ENCODE measurements at places on chromosomes 7 and 10.

DNA sequence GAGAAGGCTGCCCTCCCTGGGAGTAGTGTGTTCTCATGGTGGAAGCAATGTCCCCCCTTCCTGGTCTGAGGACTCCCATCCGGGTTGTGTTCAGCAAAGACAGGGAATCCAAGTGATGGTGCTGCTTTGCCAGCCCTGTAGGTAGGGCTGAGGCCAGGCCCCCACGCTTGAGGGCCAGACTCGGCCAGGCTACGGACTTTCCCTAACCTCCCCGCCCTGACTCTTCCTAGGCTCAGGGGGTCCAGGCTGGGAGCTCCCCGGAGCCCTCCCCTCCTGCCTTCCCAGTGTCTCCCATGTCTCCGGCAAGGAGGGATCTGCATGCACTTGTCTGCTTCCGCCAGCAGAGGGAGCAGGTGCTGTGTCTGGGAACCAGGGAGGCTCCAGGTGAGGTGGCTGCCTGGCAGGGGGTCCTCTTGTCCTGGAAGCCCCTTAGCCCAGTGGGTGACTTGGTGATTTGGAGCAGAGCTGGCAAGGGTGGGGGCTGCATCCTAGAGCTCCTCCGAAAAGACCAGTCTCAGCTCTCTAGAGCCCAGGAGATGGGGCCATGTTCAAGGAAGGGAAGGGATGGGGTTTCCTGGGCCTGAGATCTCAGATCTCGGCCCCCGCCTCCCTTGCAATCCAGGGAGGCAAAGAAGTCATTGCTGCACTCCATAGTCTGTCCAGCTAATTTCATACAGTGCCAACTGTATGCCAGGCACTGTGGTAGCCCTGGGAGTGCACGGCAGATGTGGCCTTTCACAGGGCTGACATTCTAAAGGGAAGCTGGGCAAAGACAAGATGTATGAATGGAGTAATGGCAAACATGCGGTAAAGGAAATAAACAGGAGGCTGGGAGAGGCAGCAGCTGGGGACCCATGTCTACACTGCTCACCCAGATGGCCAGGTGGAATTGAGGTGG is 20.3 kb upstream of the SFRP5 start:
- H3K27ac ChIP-seq: no peak overlapping the region
- H3K36me3 ChIP-seq: no peaks in the 10 kb centered on the region
- H3K27me3 ChIP-seq: no peaks in the 10 kb centered on the region

- H3K36me3 ChIP-seq: no peaks in the 10 kb centered on the region
- no peak for DNase-seq
- H3K27me3 ChIP-seq: no peaks in the 10 kb centered on the region
- H3K4me1 ChIP-seq: no peaks in the 10 kb centered on the region
- H3K4me3 ChIP-seq: no peak overlapping the region
- H3K27ac ChIP-seq: no peak overlapping the region
Measured at GRCh38 chr7:117129521-117129955, 176.2 kb downstream of the ST7 start.

- H3K4me1 ChIP-seq: peaks cover 22% of the 10 kb centered on the region
- H3K27me3 ChIP-seq: no peaks in the 10 kb centered on the region
- DNase-seq: no peak
Measured at GRCh38 chr10:7817984-7818294, 366 bp upstream of the TAF3 start.

DNA sequence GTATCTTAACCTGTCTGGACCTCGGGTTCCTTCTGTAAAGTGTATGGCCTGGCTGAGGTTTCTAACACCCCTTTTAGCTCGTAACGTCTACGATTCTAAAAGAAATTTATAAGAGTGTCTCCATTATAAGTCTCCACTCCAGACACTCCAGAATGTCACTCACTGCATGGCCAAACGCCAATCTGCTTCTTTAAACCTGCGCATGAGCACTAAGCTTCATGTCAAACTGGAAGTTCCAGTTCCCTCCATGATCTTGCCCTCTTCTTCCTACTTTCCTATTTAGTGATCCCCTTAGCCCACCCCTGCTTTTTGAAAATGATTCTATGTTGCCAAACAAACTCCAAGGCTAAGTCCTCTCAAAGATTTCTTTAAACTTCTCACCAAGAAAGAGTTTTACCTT is 241.4 kb upstream of the NPVF start:
- no peaks in the 10 kb centered on the region for H3K36me3 ChIP-seq
- H3K27ac ChIP-seq: no peak overlapping the region
- DNase-seq: no peak
- no peak overlapping the region for H3K4me3 ChIP-seq
- H3K27me3 ChIP-seq: no peaks in the 10 kb centered on the region
- H3K4me1 ChIP-seq: no peaks in the 10 kb centered on the region

DNA sequence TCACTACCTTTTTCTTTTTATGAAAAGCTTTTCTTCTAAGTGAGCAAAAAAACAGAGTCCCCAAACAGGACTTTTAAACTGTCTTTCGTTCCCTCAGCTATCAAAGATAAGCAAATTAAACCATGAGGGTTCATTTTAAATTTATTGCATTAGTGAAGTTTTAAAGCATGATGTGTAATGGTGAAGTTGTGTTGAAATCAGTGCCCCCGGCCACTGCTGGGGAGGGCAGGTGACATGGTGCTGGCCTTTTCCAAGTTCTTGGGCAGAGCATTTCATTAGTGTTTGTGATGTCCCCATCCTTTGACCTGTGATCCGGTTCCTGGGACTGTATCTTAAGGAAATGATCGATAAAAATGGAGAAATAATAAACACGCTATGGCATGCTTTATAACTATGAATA is 96.0 kb downstream of the EEPD1 start:
- no peak for DNase-seq
- no peaks in the 10 kb centered on the region for H3K4me1 ChIP-seq

DNA sequence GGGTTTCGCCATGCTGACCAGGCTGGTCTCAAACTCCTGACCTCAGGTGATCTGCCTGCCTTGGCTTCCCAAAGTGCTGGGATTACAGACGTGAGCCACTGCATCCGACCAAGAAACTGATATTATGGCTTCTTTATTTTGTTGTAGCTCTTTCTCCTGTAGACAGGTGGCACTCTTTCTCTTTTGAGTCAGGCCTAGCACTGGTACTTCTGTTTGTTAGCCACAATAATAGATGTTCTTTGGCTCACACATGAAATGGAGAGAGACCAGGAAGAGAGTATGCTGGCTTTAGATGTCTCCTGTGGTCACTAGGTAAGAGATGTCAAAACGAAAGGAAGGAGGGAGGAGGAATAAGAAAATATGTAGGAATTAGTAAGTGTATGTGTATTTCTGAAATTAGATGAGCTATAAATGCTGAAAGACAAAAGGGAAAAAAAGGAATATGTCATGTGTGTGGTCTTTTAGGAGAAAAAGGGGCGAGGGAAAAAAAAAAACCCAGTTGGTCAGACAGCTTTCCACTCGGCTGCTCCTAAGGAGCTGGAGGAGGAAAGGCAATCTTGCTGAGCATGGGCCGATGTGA is 78.7 kb downstream of the CLEC2L start:
- no peak for DNase-seq
- no peaks in the 10 kb centered on the region for H3K36me3 ChIP-seq
- H3K4me3 ChIP-seq: no peak overlapping the region
- no peaks in the 10 kb centered on the region for H3K27me3 ChIP-seq

- H3K4me1 ChIP-seq: no peaks in the 10 kb centered on the region
- DNase-seq: no peak
- H3K27ac ChIP-seq: no peak overlapping the region
- H3K36me3 ChIP-seq: no peaks in the 10 kb centered on the region
- no peak overlapping the region for H3K4me3 ChIP-seq
Measured at GRCh38 chr7:104160375-104160774, 47.4 kb downstream of the ORC5 start.

DNA sequence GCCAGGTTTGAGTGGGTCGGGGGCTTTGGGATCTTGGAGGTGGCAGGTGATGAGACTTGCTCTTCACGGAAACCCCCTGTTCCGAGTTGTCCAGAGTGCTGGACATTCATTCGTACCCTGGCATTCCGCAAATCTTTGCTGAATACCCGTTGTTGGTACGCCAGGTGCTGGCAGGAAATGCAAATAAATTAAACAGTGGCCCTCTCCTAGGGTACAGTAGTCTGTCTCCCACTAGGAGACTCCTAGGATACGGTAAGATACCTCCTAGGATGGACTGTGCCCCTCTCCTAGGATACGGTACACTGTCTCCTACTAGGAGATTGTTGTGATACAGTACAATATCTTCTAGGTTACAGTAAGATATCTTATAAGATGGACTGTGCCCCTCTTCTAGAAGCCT is 544 bp downstream of the SEC23IP start:
- H3K4me3 ChIP-seq: peak overlapping the region; percentile 87
- peak overlapping the region; percentile 90 for H3K27ac ChIP-seq
- DNase-seq: no peak
- no peaks in the 10 kb centered on the region for H3K27me3 ChIP-seq
- no peaks in the 10 kb centered on the region for H3K36me3 ChIP-seq

Data from testis (tissue), 5 donors.